Right ventricle myocardium inferior (tissue), 1 donor: ENCODE measurements at places on chromosomes 5 and 9.

- no peak for DNase-seq
Observed at GRCh38 chr5:173742432-173742816, 126.0 kb upstream of the BOD1 start.

DNA sequence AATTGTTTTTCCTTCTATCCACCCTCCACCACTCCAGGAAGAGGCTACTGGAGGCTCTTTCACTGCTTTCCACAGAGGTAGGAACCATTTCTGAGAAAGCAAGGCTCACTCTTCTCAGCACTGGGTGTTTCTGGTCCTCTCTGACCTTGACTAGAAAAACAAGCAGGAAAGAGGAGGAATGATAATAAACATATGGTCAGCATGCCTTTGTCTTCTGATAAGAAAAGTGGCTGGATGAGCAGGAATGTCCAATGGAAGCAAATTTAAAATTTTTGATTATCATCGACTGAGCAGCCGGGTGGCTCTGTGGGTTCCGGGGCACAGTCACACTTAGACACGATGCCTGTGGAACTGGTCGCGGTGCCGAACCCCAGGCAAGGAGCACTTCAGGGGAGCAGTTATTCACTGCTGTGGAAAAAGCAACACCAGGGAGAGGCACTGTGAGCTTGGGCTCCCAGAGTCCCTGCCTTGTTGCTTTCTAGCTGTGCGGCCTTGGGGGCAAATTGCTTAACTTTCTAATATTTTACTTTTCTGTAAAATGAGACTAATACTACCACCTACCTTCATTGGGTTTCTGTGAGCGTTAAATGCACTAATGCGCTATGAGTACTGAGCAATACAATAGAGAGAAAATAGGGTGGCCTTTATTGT lies 157.0 kb upstream of the LHFPL2 start:
- no peak for DNase-seq

DNA sequence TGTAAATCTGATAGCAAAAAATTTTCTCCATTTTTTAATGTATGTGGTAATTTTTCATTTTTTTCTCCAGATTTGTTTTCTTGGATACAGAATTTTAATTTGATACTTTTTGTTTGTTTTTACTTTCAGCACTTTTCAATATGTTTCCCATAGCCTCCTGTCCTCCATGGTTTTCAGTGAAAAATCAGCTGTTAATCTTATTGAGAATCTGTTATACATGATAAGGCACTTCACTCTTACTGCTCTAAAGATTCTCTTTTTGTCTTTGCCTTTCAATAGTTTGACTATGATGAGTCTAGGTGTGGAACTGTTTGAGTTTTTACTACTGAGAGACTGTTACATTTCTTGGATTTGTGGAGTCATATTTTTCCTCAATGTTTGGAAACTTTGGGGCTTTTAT lies 455.7 kb upstream of the NUDT12 start:
- DNase-seq, result no peak

- no peak for DNase-seq
Observed at GRCh38 chr9:5714501-5715401, 85.8 kb downstream of the RIC1 start.

GRCh38 chr5:1293416-1294205 lies 1.3 kb downstream of the TERT start:
- no peak for DNase-seq

DNA sequence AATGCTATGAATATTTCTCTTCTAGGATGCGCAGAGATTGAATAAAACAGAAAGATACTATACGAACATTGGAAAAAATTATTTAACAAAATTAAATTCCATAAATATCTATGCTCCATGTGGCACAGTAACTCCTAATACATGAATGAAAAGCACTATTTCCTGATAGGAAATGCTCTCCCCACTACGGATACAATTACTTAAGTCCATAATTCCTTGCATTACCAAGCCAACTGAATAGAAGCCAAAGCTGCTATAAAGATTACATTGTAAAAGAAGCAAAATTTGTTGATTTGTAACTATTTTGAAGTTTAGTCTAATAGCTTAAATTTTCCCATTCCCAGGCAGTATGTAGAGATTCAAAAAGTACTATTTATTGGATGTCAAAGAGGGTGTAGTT lies 61.8 kb upstream of the SNX2 start:
- no peak for DNase-seq

DNA sequence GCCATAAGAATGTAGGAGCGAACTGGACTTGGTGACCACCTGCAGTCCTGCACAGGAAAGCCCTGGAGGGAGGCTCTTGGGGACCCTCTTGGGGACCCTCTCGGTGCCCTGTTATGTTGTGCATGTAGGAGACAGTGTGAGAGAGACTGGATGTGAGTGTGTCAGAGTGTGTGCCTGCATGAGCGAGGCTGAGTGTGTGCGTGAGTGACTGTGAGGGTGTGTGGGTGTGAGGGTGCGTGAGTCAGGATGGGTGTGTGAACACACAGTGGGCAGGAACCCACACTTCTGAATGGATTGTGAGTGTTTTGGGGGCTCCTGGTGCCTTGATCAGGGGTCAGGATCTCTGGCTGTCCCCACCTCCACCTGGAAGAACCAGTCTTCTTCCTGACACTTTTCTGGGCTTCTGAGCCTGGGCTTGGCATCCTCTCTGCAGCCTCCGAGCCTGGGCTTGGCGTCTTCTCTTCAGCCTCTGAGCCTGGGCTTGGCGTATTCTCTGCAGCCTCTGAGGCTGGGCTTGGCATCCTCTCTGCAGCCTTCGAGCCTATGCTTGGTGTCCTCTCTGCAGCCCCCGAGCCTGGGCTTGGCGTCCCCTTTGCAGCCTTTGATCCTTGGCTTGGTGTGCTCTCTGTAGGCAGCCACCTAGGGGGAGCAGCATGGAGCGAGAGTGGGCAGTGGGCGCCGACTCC lies 25.6 kb upstream of the ANKRD33B start:
- no peak for DNase-seq

DNA sequence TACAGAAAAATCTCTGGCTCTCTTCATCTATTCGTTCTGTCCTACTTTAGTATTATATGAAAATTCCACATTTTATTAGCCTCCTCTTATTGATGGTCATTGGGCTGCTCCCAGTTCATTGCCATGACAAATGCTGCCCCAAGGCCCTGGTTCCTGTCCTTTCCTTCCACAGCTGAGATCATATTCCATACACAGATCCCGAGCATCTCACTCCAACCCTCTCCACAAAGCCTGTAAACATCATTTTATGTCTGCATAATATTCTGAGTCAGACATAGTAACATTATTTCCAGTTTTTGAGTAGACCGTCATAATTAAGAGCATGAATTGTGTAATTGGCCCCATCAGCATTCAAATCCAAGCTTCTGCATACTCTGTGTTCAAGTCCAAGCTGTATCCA lies 86.3 kb downstream of the MVB12B start:
- no peak for DNase-seq

DNA sequence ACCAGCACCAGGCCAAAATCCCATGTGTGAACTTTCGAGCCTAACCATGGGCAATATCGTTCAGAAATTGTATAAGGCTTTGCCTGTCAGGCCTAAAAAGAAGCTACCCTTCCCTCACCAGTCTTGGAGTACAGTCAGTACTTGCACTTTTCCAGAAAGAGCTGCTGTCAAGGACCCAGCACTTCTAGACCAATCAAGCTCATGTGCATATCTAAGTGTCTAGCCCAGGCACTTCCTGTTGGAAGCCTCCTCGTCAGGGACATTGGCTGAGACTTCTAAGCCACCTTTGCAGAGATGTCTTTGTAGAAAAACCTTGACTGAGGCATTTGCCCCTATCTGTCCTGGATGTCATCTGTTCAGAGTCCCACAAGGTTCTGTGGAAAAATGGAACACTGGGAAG lies 1930.5 kb downstream of the EFNA5 start:
- DNase-seq, result no peak

DNA sequence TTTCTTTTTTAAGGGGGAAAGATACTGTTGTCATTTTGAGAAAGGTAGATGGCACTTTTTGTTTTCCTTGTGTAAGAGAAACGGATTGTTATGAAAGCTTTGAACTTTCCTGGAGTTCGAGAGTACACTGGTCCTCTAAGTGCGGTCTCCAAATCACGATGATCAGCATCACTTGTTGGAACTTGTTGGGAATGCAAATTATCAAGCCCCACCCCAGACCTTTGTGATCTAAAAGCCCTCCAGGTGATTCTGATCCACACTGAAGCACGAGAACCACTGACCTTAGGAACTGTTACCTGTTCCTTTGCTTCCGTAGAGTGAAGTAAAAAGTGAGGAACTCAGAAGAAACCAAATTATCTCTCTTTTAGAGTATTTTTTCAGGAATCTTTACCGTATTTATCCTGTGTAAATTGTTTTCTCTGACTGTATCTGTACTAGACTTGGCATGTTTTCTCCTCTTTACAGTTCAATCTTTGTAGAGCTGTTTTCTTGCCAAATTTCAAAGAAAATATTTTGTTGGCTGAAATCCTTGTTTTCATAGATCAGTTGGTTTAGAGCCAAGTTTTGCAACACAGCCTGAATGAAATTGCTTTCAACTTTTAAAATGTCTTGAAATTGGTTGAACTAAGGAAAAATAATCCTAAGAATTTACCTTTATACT lies 4.0 kb downstream of the MAT2B start:
- DNase-seq, result no peak

- DNase-seq, result no peak
Observed at GRCh38 chr5:125175348-125176004, 429.0 kb upstream of the ZNF608 start.

DNA sequence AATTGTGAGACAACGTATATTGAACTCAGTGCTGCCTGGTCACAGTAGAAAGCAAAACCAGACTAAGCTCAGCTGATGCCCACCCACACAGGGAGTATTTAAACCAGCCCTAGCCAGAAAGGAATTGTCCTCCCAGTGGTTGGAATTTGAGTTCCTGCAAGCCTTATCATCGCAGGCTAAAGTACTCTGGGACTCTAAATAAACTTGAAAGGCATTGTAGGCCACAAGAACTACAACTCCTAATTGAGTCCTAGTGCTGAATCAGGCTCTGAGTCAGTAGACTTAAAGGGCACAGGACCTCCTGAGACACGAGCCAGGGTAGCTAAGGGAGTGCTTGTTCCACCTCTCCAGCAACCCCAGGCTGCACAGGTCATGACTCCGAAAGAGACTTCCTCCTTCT lies 171.4 kb downstream of the MCTP1 start:
- no peak for DNase-seq

- no peak for DNase-seq
Observed at GRCh38 chr9:16271967-16272366, 598.5 kb downstream of the BNC2 start.

- no peak for DNase-seq
Observed at GRCh38 chr9:703392-703791, 138.1 kb upstream of the DMRT1 start.

DNA sequence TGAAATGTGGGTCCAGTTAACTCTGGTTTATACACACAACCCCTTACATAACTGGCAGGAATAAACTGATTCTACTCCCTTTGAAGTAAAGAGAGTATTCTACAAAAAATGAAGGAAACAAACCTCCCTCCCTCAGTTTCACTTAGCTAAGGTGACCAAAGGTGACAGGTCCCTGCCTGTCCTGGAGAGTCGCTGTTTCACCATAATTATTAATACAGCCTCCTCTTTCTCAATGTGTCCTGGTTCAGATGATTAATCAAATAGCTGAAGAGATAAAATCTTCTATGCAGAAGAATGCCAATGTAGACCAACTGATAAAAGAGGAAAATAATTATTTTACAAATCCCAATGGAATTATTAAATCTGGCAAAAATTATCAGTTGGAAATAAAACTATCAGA lies 163.7 kb upstream of the GNA14 start:
- DNase-seq, result no peak

GRCh38 chr9:113999256-114000062 lies 78.6 kb downstream of the AMBP start:
- DNase-seq, result no peak

DNA sequence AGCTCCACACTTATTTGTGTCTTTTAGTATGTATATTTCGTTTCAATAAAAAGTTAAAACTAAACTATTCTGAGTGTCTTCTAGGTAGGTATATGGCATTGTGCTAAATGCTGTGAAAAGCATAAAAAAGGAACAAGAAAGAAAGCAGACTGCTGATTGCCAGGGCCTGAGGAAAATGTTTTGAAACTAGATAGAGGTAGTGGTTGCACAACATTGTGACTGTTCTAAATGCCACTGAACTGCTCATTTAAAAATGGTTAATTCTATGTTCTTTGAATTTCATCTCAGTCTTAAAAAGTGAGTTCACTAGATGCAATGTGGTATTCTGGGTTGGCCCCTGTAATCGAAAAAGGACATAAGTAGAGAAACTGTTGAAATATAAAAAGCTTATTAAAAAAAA lies 2.6 kb upstream of the ALAD start:
- no peak for DNase-seq

- no peak for DNase-seq
Observed at GRCh38 chr9:99024959-99025358, 80.0 kb upstream of the TGFBR1 start.

- no peak for DNase-seq
Observed at GRCh38 chr5:111952555-111952954, 195.6 kb upstream of the NREP start.

DNA sequence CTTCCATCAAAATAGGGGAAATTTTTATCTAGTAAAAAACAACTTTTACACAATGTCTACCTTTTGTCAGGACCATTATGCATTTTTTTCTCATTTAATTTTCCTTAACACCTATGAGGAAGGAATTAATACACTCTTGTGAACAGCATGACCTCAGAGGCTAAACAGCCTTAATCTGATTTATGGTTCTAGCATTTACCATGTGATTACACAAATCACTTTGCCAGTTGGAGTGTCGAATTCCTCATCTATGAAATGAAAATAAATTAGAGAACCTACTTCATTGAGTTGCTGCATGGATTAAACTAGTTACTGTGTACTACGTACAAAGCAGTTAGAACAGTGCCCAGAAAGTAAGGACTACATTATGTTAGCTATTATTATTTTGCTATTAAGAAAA lies 187.7 kb upstream of the MPDZ start:
- no peak for DNase-seq

DNA sequence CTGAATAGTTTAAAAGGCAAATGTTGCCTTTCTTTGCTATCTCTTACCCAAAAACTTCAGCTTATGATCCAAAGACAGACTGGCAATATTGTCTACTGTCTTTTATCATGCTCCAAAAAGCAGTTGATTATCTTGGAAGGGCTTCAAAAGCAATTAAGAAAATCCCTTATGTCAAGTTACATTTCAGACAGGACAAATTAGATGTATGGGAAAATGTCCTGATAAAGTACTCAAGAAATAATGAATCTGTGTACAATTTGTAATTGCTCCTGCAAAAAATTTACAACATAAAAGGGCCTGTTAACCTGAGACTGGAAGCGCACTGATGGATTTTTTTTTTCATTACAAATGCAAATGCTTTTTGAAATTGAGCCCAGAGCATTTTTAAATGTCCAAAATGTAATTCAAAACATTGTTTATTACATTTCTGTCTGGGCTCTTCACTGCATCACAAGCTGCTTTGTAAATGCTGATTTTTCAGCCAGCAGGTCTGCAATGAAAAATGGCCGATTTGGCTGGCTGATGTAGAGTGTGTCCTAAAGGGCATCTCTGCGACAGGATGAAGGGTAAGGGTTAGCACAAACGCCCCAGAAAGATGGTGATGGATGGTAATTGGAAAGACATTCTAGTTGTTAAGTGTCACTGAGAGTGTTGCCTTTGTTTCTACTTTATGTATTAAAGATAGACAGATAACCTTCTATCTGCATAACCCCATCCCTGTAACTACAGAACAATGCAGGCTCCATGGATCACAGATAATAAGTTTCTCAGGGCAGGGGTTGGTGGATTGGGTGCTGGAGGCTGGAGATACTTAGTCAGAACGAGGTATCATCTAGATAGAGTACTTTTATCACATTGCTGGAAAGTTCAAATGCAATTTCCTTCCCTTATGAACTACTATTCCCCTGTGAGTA lies 27.0 kb downstream of the MAT2B start:
- no peak for DNase-seq
